ENCODE measurements at places on chromosomes 6 and 20. TPM values are rescaled to one million over a fixed set of nuclear protein-coding genes. Genes with fewer than 3 reads are reported as not detected.

The CRYBG1 gene
- 132 TPM for total RNA-seq

The GNMT gene
- not detected for total RNA-seq

The JAG1 gene
- total RNA-seq, result 20.9 TPM

The PRRT1 gene
- under 0.01 TPM for total RNA-seq

The SLC22A1 gene
- total RNA-seq, result 1.5 TPM

The C6orf136 gene
- 3.1 TPM for total RNA-seq

The SLC22A2 gene
- total RNA-seq, result not detected

The ULBP3 gene
- total RNA-seq, result 17.3 TPM

The MMP24 gene
- total RNA-seq, result under 0.01 TPM

The PKIB gene
- 0.39 TPM for total RNA-seq

The ZNF451 gene
- 48.9 TPM for total RNA-seq

The HCRTR2 gene
- not detected for total RNA-seq

The CLPSL1 gene
- total RNA-seq, result not detected

The MAFB gene
- total RNA-seq, result 4.7 TPM

The MCCD1 gene
- not detected for total RNA-seq

The FHL5 gene
- total RNA-seq, result not detected

The BPIFA1 gene
- total RNA-seq, result not detected

The CST4 gene
- total RNA-seq, result not detected

The PHACTR3 gene
- not detected for total RNA-seq

The SLC26A8 gene
- total RNA-seq, result under 0.01 TPM

The METTL24 gene
- total RNA-seq, result not detected

The THBS2 gene
- 279 TPM for total RNA-seq

The MEI4 gene
- not detected for total RNA-seq

The SNAP91 gene
- not detected for total RNA-seq

The WTAP gene
- 109 TPM for total RNA-seq

The ZNF512B gene
- 8.1 TPM for total RNA-seq

The NR2E1 gene
- not detected for total RNA-seq

The BMP6 gene
- 4.7 TPM for total RNA-seq

The TSPYL4 gene
- 9.2 TPM for total RNA-seq

The SLC35F1 gene
- total RNA-seq, result not detected

The TREM2 gene
- total RNA-seq, result not detected

The TTLL9 gene
- not detected for total RNA-seq

The RBM38 gene
- 7.4 TPM for total RNA-seq

The SRF gene
- total RNA-seq, result 27.0 TPM

All from subcutaneous preadipocyte (primary cell).